ENCODE measurements at places on chromosomes 13 and 19.
A peak's percentile ranks its signal among the peaks of the same experiment; 100 is the strongest.

DNA sequence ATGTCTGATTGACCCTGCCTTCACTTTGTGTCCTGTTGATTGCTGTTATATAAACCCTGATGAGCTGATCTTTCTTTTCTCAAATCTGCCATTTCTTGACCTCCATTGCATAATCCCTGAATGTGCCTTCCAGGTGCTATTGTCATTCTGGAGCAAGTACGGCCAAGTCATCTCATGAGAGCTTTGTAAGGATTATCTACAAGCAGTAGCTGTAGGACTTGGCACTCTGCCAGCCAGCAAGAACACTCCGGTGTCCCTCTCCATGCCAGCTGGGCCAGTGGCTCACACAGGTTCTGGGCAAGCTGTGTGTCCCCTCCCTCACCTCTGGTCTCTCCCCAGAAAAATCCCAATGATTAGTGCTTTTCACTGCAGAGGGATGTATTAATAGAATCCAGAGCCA is 348.1 kb downstream of the FOXO1 start:
- DNase-seq: no peak

DNA sequence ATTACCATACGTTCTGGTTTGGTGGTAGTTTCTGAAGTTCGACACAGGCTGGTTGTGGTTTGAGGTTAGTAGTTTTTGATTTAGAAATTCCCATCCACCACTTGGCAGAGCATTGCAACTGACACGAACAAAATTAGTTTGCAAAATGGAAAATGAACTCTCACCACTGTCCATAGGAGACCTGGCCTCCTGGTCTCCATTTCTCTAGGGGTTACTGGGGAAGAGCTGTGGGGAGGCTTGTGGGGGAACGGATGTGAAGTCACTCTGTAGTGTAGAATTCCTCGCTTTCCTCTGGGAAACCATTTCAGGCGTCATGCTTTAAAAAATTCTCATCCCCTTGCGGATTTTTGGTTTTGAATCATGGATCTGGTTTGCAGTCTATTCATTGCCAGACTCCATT is 321.5 kb upstream of the MAB21L1 start:
- no peak for DNase-seq

DNA sequence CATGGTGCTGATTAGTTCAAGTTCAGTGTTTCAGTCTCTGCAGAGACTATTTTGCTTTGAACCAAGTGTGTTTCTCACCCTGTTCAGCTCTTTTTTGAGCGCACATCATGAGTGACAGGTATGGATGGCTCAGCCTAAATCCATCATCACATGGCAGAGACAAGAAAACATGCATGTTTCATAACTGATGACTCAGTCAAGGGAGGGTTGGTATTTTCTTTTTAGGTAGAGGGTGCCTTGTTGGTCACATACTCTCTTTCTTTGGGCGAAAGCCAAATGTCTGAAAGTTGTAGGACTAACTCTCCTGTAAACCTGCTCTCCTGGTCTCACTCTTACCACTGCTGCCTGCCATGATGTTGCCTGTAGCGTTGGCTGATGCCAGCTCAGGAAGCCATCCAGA is 48.1 kb upstream of the RAP2A start:
- DNase-seq: no peak

- no peak for DNase-seq
Measured at GRCh38 chr13:95707035-95707434, 30.1 kb downstream of the DNAJC3 start.

GRCh38 chr19:35645680-35646511 is 2.2 kb upstream of the COX6B1 start:
- no peak for DNase-seq

DNA sequence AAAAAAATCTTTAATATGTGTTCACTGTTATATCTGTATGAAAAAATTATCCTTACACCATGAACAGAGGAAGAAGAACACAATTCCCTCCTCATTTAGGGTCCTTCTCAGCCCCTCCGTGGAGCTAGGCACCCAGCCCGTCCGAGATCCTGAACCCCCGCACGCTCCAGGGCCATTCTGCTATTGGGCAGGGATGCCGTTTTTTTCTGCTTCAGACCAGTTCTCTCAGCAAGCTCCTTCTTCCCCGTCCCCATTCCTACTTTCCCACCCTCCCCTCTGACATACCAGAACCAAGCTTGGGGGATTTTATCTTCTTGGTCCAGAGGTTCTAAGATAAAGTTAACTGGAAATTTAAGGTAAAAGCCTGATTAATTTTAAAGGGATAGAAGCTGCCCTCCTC is 36.2 kb downstream of the ATP12A start:
- DNase-seq: peak; percentile 60

GRCh38 chr13:61738236-61738750 is 322.6 kb upstream of the PCDH20 start:
- no peak for DNase-seq

- DNase-seq: no peak
Measured at GRCh38 chr19:49684251-49684982, 5.0 kb upstream of the ADM5 start.

- no peak for DNase-seq
Measured at GRCh38 chr13:67227131-67227983, 2.8 kb downstream of the PCDH9 start.

- DNase-seq: no peak
Measured at GRCh38 chr19:13121551-13122274, 3.6 kb downstream of the NACC1 start.

DNA sequence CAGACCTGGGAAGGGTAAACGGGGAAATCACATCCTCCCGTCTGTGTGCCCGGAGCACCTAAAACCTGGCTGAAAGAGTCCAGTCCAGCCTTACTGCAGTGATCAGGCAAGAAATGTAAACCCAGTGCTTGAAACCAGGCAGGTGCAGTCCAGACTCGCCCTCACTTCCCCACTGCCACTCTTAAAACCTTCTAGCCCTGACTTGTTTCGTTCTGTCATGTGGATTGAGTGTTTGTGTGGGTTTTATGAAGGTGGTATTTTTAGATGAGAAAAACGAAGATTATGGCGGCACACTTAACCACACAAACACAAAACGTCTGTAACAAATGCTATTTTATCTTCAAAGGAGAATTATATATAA is 839 bp upstream of the CKAP2 start:
- DNase-seq: no peak

DNA sequence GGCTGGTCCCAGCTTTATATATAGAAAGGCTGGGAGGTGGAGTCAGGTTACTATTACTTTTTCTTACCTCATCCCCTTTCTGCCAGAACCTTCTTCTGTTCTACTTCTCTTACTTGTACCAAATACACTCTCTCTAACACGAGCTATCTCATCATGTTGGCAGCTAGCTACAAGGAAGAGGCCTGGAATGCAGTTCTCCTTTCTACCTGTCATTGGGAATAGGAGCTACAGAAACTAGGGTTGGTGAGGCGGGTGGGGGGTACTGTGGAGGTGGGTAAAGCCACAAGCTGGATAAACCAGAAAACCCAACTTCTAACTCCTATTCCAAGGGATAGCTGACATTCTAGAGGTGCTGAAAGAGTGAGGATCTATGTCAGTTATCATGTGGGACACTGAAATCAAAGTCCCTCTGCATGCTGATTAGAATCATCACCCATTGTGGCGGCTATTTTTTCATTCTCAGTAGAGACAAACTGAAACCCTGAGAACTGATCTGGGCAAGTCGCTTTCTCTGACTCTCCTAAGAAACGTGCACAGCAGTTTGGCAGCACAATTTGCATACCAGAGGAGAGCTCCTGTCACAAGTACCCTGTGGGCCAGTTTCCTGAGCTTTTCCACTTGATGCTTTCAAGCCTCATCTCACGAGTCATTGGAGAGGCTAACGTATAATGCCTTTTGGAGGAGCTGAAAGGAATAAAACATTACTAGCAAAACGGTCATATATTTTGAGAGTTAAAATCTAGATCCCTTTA is 358.1 kb downstream of the ENOX1 start:
- no peak for DNase-seq

GRCh38 chr19:54660964-54661363 is 1.8 kb upstream of the LILRB4 start:
- DNase-seq: no peak

- DNase-seq: no peak
Measured at GRCh38 chr19:46917002-46917401, 56.2 kb downstream of the ARHGAP35 start.

DNA sequence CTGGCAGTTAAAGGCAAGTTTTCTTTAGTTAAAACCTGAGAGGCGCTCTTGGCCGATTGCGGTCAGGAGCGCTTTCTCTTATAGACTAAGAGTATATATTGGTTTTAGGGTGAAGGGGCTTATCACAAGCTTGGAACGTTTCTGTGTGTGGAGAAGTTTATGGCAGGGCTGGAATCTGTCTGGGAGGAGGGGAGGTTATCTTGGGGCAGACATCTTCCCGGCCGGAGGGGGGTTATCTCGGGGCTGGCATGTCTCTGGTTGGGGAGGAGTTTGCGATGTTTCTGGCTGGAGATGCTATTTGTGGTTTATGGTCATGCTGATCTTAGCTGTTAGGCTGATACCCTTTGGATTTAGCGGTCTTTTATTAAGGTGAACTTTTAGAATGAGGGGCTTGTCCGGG is 18.3 kb downstream of the KDM4B start:
- DNase-seq: no peak

DNA sequence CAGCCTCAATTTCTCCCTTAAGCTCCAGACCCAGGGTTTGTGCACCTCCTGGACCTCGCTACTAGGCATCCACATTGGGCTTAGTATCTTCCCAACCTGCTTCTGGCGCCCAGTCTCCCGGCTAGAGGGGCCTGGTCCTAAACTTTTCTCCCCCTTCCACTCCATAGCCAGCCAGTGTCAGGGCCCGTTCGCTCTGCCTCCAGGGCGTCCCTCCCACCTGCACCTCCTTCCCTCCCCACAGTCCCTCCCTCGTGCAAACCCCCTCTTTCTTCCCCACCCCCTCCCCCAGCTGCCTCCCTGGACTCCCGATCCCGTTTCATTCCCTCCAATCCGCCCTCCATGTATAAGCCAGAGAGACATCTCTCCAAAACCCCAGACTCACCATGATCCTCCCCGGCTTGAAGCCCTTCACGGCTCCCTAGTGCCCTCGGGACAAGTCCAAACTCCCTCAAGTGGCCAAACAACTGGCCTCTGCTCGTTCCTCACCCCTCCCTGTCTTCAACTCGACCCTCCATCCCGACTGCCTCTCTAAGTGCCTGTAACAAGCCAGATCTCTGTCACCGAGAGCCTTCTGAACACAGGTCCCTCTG is 997 bp upstream of the SAMD4B start:
- DNase-seq: peak; percentile 56

DNA sequence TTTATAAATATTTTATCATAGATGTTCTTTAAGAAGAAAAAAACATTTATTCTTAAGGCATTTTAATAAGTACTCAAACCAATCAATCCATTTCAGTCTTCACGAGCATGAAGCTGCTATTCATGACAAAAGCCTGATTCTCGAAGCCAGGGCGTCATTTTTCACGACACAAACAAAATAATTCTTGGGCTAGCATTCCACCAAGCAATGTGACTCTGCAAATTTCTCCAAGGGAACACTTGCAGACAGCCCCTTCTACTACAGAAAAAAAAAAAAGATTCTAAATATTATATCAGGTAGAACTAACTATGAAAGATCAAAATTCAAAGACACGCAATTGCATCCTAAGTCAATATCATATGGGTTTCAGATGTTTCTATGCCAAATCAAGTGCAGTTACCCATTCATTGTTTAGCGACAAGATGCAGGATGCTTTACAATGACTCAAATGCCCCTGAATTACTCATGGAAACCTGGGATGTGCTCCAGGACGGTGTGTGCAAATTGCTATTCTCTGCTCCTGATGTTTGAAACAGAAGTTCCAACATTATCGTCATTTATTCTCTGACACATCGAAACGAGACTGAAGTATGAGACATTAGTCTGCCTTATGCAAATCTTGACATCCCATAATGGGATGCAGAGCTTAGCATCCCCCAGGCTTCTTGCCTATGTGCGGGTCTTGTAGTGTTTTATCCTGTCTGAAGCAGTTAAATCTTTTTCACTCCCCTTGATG is 517.7 kb downstream of the MYO16 start:
- no peak for DNase-seq

- no peak for DNase-seq
Measured at GRCh38 chr13:27774651-27775050, 17.6 kb upstream of the GSX1 start.

GRCh38 chr13:27168086-27168485 is 3.5 kb downstream of the USP12 start:
- no peak for DNase-seq

- DNase-seq: no peak
Measured at GRCh38 chr13:49938314-49938713, 2.2 kb upstream of the SPRYD7 start.

DNA sequence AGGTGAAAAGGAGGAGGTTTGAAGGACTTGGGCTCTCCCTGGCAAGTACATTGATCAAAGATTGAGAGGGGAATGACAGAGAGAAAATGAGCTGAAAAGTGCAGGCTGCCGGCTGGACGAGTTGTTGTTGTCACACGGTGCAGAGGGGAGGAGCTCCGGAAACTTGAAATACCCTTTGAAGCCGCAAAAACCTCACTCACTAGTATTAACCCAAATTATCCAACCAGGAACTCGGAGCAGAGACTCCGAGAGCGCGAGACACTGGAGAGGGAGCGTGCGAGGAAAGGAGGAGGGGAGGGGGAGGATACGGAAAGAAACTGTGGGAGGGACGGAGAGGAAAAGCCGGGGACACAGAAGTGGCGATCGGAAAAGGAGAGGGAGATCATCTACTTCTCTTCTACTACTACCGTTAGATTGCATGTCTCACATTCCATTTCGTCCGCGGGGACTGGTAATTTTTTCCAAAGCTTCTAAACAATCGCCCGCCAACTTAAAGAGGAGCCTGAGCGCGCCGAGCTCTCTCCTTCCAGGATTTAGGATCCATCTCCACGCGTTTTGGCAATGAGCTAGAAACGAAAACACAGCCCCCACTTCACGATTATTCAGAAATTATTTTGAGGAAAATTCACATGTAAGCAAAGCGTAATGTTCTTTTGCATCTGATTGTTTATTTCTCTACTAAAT is at the start of gene DACH1:
DACH1 (minus strand) TSS at position 74 of the 684 bp plus-strand sequence.
- no peak for DNase-seq

DNA sequence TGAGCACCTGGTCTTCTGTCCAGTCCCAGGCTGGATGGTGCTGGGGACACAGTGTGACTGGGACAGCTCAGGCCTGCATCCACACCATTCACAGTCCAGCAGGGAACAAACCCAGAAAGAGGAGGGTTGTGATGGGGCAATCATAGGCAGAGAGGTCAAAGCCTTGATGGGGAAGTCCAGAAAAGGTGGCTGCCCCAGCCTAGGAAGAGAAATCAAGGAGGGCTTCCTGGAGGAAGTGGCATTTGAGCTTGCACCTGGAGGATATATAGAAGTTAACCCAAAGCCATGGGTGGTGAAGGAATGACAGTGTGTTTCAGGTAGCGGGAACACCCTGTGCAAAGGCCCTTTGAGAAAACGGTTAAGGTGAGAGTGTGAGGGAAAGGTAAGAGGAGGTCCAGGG is 2.6 kb upstream of the PRX start:
- DNase-seq: no peak

- peak; percentile 92 for DNase-seq
Measured at GRCh38 chr13:30340331-30341250, 33.2 kb upstream of the KATNAL1 start.
